Large intestine (tissue), 12 donors: ENCODE measurements at places on chromosomes 1 and 21. TPM values are rescaled to one million over a fixed set of nuclear protein-coding genes. Genes with fewer than 3 reads are reported as not detected.

The B3GALT5 gene
- polyA plus RNA-seq: 9.9 TPM

The FAM20B gene
- polyA plus RNA-seq: 24.1 TPM

The NPPB gene
- polyA plus RNA-seq: not detected

The C8A gene
- polyA plus RNA-seq: 0.34 TPM

The FMO4 gene
- 27.1 TPM for polyA plus RNA-seq

The NCF2 gene
- polyA plus RNA-seq: 3.7 TPM

The FCRLB gene
- 0.60 TPM for polyA plus RNA-seq

The S1PR1 gene
- 10.0 TPM for polyA plus RNA-seq

GRCh38 chr1:51342591-51343206 lies 12.3 kb upstream of the TTC39A start:
- DNase-seq: no peak

DNA sequence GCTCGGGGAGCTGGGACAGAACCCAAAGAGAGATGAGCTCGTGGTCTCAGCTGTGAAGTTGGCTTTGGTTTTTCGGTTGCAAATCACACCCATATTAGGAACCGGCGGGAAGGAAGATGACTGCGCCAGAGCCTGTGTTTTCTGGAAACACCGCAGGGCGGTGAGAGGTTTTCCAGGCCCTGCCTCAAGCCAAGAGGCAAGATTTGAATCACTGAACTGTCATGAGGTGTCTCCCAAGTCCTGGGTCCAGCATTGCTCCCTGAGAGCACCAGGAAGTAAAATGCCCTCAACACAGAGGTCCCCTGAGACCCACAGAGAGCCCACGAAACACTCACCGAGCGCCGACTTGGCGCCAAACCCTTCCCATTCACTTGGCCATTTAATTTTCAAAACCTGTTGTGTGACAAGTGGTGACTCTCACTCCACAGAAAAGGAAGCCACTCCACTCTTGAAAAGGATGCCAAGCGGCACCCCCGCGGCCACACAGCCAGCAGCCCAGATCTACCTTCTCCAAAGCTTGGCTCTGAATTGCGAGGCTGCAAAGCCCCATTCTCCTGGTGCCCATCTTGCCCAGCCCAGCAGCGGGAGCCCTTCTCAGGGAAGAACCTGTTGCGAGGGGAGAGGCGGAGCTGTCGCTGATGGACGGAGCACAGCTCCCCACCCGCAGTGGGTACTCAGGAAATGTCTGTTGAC lies 99.0 kb upstream of the RUNX3 start:
- DNase-seq: no peak

GRCh38 chr1:150362721-150363425 lies 1.1 kb upstream of the RPRD2 start:
- no peak for DNase-seq

DNA sequence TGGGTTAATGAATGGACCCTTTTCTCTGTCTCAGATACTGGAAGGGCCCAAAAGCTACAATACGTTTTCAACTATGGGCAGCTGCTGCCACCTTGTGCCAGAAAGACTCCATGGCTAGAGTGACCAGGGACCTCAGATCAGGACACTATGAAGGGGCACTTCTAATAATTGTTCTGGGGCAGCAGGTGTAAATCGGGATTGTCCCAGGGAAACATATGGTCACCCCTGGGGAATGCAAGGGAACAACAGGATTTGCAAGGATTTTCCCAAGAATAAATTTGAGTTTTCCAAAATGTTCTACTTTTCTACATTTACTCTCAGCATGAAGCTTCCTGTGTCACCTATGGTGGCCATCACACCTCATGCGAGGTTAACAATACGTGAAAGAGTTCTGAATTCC lies 12.0 kb upstream of the FCAMR start:
- DNase-seq: peak; percentile 55

- DNase-seq: no peak
Observed at GRCh38 chr1:187338762-187339412, 510.1 kb downstream of the PLA2G4A start.

DNA sequence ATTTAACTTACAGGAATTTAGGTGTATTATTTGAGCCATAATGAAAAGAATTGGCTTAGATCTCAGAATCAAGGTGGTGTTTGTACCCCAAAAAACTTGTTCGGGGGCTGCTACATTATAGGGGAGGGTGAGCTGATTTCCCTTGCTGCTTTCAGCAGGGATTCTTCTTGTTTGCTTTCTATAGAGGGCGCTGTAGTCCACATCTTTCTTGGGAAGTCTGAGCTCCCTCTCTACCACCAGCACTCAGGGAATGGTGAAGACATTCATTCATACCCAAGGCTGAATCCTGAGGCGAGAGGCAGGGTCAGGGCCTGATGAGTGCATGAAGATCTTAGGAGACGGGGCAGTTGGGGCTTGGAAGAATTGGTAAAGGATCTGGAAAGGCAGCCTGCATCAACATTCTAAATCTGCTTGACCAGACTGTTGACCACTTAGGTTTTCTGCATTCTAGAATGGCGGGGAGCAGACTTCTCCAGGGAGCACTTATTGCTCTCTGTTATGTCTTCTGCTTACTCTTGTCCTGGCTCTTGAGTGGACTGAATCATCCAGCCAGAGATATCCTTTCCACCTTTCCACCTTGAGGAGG lies 18.9 kb downstream of the SPATA46 start:
- DNase-seq: peak; percentile 48

DNA sequence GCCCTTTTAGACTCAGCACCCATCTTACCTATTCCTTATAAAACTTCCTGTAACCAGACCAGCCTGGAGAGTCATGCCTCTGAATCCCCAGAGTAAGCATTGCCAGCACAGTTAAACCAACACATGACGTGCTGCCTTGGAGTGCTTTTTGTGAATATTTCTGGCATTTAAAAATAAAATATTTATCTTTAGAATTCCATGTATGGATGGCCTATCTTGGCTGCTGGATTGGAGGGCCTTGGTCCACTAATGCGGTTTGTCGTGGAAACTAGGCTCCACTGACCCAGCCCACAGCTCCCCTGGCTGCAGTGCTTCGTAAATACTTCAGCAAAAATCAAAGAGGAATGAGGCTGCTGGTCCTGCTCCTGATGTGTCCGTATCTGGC lies 17.5 kb downstream of the MTARC1 start:
- no peak for DNase-seq

- no peak for DNase-seq
Observed at GRCh38 chr1:38608202-38608864, 251.2 kb downstream of the RRAGC start.

- DNase-seq: no peak
Observed at GRCh38 chr1:198604975-198605374, 33.9 kb upstream of the PTPRC start.

DNA sequence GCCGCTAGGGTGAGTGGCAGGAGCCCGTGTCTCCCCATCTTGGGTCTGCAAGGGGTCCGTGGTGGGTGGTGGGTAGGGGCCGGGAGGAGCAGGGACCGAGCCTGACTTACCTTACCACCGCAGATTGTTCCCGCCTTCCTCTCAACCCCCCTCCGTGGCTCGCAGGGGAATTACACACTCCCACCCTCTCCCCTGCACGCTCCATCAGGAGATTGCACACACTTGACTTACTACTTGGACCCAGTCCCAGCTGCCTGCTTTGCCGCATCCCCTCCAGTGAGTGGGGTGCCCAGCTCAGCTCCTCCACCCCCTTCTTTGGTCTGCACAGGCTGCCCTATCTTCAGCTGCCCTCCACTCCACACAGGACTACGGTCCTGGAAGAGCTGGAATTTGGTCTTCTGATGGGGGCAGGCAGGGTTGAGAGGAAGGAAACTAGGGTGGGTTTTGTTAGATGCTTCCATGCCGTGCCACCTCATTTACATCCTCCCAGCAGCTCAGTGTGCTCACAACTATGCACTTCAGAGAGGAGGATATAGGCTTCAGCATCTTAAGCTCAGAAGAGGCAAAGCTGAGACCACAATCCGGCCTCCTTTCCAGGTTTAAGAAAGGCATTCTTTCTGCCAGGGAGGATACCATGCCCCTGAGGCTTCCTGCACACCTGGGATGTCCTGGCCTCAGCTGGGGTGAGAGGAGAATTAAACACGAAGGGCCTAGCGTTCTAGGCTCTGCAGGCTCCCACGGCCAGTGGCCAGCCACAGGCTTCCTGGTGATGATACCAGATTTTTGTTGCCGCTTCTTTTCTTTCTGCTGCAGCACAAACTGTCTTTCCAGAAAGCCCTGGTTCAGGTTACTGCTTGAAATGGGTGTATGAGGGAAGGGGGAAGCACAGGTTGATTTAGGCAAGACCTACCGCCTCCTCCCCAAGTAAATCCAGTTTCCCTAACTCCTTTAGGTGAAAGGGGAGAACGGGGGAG lies 2.3 kb downstream of the KCNC4 start:
- DNase-seq: no peak

DNA sequence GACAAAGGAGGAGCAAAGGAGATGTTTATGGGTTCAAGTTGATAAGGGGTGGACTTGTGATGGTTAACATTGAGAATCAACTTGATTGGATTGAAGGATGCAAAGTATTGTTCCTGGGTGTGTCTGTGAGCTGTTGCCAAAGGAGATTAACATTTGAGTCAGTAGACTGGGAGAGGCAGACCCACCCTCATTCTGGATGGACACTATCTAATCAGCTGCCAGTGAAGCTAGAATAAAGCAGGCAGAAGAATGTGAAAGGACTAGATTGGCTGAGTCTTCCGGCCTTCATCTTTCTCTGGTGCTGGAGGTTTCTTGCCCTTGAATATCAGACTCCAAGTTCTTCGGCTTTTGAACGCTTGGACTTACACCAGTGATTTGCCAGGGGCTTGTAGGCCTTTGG lies 98.7 kb upstream of the DAB1 start:
- no peak for DNase-seq

DNA sequence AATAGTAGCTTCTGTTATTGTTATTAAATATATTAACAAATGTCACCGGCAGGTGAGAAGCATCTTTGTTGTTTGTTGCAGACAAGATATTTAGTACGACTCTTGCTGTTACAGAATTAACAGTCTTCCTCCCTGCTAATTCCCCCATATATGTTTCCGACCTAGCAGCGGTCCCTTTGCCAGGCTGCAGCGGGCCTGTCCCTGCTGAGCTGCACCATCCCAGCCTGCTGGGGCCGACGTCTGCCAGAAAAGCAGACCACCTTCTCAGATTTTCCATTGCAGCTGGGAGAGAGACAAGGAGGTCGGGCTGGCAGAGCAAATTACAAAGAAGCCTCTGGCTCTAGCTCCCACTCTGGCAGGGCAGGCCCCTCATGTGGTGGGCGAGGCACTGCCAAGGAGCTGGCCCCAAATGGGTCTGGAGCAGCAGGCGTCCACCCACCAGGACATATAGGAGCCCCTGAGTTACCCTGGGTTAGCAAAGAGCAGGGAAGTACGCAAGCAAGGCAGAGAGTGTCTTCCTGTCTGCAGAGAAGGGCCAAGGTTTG lies 142.7 kb downstream of the FOXD2 start:
- DNase-seq: no peak

GRCh38 chr1:60483509-60483908 lies 409.9 kb upstream of the C1orf87 start:
- DNase-seq: no peak

DNA sequence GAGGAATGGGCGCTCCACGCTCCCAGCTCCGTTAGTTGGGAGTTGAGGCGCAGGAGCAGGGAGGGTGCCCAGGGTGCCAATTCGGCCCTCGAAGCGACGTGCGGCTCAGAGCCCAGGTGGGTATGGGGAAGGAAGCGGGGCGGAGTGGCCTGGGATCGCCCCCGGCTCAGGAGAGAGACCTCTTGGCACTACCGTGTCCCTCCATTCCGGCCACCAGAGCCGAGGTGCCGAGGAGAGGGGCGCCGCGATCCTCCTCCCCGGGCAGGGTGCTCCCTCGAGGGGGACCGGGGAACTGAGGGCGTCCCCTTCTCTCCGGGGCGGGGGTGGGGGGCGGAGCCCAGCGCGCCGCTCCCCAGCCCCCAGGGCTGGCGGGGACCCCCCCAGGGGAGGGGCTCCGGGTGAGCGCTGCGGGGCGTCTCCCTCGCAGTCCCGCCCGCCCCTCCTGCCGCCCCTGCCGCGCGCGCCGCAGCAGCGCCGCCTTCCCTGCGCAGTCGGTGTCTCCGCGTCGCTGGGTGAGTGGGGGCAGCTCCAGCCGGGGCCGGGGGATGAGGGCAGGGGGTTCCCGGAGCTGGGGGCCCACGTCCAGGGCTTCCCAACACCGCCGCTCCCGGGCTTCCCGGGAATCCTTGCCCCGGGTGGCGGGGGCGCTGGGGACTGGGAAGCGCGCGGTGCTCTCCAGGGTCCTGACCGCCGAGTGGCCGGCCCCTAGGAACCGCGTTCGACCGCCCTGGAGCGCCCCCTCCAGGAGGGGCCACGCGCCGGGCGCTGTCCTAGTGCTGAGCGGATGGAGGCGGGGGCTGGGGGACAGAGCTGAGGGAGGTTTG lies at the start of gene HPCA:
TSS of gene HPCA (plus strand) at position 488 of the 824 bp plus-strand sequence. CDS start 2,408 bp downstream, outside the sequence.
- DNase-seq: peak; percentile 65

DNA sequence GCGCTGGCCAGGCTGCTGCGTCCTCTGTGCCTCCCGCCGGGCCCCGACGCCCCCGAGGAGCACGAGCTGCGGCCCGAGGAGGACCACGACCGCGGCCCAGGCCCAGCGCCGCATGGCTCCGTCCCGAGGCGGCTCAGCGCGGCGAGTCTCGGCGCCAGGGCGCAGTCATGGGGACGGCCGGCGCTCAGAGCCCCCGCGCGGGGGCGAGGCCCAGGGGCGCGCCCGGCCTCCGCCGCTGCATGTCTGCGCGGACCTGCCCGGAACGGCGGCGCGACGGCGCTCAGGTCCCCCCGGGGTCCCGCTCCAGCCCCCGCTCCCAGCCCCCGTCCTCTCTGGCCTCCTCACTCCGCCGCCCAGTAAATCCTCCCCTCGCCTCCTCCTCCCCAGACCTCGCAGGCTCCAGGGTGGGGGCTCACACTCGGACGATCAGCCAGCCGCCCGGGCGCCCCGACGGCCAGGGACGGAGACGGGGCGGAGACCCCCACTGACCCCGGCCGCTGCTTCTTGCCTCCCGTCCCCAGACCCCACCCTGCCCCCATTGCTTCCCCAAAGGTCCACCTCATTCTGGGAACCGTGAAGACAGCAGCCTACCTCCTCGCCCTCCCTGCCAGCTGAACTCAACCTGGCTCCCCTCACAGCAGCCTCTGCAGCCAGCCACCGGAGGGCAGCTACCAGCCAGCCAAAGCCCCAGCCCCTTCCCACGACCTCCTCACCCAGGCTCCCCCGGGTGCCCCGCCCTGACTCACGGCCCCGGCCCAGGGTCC lies at the start of gene C1QTNF12:
TSS of gene C1QTNF12 (minus strand) at position 146 of the 764 bp plus-strand sequence. CDS start at position 114, 32 bp downstream.
- peak; percentile 23 for DNase-seq

DNA sequence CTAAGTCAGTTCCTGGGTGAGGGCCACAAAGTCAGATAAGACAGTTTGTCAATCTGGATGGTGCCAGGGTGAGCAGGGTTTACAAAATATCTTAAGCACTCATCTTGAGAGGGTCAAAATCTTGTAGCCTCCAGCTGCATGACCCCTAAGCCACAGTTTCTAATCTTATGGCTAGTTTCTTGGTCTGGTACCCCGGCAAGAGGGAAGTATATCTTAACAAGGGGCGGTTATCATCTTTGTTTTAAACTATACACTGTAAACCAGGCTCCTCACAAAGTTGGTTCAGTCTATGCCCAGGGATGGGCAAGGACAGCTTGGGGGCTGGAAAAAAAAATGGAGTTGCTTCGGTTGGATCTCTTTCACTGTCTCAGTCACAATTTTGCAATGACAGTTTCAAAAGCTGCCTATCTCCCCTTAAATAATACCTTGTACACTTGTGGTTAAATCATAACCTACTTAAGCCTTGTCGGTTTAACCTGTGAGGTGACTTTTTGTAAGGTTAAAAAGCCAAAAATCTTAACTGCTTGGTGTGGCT lies 7.8 kb upstream of the CD46 start:
- DNase-seq: no peak
